NCI-H524 (cell line): ENCODE measurements at places on chromosomes 5 and 9.

- no peak for DNase-seq
Measured at GRCh38 chr9:70073193-70073592, 29.5 kb downstream of the MAMDC2 start.

GRCh38 chr9:85960688-85961093 lies 19.7 kb downstream of the NAA35 start:
- DNase-seq = peak; percentile 11

GRCh38 chr5:160618286-160618685 lies 196.6 kb downstream of the PTTG1 start:
- no peak for DNase-seq

DNA sequence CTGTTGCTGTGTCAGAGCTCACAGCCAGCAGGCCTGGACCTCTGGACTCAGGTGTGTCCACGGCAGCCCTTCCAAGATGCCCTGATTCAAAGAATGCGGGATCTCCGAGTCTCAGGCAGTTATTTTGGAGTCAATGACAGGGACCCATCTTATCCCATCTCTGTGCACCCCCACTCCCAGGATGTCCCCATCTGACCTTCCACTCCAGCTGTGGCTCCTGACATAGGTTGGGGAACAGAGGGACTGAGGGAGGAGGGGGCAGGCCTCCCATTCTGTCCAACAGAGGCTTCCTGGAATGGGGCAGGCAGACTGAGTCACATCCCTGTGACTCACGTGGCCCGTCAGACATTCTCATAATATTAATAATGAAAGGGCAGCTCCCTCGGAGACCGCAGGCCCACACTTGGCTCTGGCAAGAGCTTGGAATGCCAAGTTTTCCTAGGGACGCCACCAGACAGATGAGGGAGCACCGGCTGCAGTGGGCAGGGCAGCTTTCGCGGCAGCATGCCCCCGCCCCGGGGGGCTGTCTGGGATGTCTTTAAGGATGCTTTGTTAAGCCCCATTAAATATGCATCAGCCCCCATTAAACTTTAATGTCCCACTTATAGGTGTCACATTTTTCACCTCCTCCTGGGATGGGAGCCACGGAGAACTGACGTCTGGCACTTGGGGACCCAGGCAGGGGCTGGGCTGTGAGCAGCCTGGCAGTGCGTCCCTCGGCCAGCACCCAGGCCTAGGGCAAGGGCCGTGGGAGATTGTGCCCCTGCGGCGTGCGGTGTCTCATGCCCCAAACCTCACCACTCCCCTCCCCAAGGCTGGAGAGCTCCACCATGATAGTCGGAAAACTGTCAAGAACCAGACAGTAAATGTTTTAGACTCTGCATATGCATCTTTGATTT lies 23.6 kb upstream of the FIBCD1 start:
- DNase-seq = no peak

DNA sequence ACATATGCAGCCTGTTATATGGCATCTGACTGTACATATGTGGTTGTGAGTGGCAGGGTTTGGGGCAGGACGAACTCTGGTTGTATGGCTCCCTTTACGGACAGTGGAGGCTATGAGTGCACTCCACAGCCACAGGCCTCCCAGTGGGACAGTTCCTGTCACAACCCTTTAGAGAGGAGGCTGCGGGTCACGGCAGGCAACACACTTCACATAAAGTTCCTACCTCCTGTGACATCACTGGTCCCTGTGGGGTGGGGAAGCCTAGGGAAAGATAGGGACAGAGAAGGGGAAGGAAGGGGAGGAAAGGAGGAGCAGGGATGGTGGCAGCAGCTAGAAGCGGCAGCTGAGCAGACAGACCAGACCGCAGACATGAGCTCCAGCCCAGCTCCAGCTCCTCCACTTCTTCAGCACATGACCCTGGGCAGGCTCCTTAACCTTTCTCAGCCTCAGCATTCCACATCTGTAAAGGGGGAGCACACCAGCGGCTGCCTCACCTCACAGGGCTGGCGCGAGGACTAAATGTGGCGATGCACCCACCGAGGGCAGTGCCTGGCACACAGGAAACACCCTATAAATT lies 27.4 kb upstream of the CORO2A start:
- DNase-seq = no peak

GRCh38 chr5:79076819-79077218 lies 7.3 kb downstream of the BHMT2 start:
- no peak for DNase-seq
